ENCODE measurements at places on chromosomes 7 and 10.

DNA sequence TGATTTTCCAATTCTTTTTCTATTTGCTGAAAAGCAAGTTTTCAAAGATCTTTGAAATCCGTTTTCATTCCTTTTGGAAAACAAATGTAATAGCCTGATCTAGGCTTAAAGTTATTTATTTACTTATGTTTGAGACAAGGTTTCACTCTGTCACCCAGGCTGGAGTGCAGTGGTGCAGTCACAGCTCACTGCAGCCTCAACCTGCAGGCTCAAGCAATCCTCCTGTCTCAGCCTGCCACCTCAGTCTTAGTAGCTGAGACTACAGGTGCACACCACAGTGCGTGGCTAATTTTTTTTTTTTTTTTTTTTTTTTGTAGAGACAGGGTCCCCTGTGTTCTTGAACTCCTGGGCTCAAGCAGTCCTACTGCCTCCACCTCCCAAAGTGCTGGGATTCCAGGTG, 4.6 kb downstream of the ST7 start:
- no peak for DNase-seq

DNA sequence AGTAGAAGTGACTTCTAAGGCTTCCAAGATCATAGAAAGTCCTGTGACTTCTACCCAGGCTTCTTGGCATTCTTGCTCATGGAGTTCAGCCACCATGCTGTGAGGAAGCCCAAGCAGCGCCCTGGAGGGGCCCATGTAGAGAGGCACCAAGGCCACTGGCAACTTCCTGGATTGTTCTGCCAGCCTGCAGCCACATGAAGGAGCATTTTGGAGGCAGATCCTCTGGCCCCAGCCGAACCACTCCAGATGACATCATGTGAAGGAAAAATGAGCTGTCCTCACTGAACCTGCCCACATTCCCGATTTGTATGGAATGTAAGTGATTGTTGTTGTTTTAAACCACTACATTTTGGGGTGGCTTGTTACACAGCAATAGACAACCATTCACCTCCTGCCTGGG, 51.5 kb upstream of the MNX1 start:
- DNase-seq: no peak

DNA sequence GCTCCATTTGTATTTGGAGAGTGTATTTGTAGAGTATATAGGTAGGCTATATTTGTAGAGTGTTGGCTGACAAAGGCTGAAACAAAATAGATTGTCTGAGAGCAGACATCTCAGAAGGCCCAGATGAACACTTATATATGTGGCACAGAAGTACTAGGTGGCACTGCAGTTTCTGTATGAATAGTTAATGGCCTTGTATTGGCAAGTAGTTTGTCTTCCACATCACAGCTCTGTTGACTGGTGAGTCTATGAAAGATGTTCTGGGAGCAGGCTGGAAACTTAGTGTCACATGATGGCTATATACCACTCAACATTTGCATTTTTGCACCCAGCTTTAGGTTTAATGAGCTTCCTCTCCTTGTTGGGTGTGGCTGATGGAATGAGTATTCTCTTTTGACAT, 51.9 kb downstream of the CCNY start:
- DNase-seq: no peak

DNA sequence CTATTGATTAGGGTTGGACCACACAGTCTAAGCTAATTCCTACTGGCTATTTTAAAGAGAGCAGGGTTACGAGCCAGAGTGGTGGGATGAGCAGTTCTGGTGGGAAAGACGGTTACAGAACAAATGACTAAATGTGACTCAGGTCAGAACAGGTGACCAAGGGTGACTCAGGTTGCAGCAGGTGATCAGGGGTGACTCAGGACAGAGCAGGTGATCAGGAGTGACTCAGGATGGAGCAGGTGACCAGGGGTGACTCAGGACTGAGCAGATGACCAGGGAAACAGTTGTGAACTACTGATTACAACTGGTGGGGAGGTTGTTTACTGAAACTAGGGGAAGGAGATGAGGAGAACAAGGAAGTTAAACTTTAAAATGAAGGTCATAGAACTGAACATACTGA, 366.3 kb downstream of the ABCA13 start:
- no peak for DNase-seq

- no peak for DNase-seq
Observed at GRCh38 chr7:121083138-121083789, 94.8 kb downstream of the CPED1 start.

DNA sequence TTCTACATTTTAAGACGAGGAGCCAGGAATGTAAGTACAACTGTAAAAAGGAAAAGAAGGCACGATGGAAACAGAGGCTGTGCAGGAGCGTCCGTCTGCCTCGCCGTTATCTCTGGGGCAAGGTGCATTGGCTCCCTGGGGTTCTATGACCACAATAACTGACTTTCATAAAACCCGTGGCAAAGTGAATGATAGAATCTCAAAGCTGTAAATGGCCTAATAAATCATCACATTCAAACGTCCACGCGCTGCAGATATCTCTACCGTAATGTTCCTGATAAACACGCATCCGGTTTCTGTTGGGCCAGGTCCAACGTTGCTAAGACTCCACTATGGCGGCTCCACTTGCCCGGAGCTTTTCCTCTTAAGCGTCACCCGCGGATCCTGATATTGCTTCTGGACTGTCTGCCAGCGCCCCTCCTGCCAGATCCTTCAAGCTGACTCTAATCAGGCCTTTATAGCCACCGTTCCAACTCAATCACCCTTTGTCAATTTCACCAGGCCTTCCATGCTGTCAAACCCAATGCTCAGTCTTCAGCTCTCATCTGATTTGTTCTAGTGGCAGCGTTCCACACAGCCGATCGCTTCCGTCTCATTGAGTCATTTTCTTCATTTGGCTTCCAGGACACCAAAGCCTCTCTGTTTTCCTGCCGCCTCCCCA, 265.6 kb upstream of the FOXK1 start:
- DNase-seq: no peak
